ENCODE measurements at places on chromosomes 16 and 17.

DNA sequence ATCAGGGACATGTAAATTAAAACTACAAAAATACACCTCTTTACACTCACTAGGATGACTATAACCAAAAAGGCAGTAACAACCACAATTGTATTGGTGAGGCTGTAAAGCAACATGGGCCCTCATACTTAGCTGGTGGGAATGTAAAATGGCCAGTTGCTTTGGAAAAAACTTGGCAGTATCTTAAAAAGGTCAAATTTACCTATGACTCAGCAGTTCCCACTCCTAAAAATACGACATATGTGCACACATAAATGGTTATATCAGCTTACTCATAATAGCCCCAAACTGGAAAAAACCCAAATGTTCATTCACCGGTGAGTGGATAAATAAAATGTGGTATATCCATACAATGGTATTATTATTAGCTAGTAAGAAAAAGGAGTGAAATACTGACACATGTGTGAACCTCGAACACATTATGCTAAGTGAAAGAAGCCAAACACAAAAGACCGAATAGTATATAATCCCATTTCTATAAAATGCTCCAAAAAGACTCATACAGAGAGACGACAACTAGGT is 391.4 kb downstream of the NPIPA8 start:
- no peak for DNase-seq

- no peak for DNase-seq
Observed at GRCh38 chr16:47250983-47251382, 107.2 kb upstream of the NETO2 start.

DNA sequence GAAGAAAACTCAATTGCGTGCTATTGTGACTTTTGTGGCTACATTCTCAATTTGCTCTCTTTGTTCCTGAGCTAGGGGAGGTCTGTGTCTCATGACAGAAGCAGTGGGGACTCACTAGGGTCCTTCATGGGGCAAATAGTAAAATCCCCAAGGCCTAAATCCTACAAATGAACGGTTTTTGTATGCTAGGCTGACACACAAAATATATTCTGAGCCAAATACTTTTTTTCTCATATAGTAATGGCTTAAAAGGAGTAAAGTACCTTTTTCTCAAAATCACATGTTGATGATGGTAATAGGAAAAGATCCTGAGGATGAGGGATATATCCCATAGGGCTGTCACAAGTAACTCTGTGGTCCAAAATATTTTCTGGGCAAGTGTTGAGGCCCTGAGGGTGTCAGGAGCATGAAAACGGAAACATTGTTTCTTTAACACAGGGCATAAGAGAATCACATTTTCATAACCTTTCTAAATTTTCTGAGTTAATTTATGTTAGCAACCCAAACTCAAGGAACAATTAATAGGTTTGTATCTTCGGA is 77.5 kb upstream of the CNTNAP4 start:
- DNase-seq = no peak

- DNase-seq = no peak
Observed at GRCh38 chr17:31114956-31115555, 20.3 kb downstream of the NF1 start.

- DNase-seq = no peak
Observed at GRCh38 chr17:73934696-73935095, 268.8 kb upstream of the RPL38 start.

DNA sequence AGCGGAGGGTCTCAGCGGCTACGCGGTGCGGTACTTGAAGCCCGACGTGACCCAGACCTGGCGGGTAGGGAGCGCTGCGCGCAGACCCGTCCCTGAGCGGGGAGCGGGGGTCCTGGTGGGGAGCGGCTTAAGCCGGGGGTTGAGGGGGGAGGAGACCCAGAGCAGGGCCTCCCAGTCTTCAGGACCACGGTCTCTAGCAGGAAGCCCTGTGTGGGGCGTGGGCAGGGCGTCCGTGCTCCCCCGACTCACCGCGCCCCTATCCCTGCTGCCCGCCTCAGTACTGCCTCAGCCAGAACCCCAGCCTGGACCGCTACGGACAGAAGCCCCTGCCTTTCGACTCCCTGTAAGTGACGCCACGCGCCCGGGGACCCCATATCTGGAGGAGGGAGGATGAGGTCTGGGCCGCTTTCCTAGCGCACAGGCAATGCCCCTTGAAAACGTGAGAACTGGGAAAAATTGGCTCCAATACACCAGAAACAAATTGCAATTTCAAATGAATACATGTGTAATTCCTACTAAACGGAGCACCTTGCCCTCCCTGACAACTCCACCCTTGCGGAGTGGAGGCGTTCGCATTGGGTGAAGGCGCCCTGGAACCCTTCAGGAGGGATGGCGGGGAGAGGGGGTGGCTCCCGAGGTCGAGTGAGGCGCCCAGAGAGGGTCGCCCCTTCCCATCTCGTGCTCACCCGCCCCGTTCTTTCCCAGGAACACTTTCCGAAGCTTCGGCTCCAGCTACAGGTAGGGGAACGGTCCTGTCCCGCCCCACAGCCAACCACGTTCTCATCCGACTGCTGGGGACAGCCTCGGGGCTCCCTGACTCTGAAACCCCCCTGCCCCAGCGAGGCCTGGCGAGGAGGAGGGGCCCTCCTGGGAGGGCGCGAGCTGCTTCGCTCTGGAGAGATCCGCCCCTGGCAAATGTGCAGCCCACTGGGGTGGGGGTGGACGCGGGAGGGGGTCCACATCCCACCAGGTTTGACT is 14.6 kb upstream of the CNGB1 start:
- DNase-seq = no peak

DNA sequence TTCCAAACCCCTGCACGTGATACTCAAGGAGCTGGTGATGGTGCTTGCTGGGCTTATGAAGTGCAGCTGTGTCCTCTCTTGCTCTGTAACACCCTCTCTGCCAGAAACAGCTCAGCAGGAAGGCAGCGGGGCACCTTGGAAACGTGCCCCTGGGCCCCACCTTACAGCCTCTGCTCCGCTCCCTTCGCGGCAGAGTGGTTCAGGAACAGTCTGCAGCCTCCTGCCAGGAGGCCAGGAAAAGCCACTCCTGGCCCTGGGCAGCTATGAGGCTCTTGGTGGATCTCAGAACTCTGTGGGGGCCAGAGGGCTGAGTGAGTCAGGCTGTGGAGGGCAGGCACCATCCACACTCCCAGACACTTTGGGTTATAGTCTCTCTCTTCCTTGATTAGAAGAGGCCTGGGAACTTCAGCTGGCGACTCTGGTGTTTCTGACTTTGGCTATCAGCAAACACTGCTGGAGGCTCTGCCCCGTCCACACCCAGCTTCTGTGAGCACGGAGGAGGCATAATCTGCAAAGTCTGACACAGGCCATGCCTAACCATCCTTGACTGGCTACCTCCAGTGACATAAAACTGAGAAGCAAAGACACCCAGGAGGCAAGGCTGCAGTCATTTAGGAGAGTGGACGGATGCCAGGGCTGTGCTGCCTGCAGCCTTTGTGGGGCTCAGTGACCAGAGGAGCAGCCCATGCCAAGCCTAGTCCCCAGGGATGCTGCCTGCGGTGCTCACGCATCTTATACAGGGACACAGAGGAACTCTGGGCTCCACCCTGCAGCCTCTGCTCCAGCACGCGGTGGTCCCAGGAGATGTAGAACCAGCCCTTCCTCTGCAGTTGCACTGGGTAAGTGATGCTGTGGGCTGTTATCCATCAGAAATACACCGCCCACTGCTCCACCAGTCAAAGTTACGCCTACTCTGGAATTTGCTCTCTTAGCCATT is 65.3 kb downstream of the METRNL start:
- DNase-seq = no peak

GRCh38 chr16:85246473-85246872 is 134.2 kb upstream of the CIBAR2 start:
- no peak for DNase-seq

- DNase-seq = no peak
Observed at GRCh38 chr16:56237451-56237930, 46.2 kb downstream of the GNAO1 start.

GRCh38 chr17:81310949-81311550 is 15.9 kb upstream of the SLC38A10 start:
- DNase-seq = no peak

- DNase-seq = no peak
Observed at GRCh38 chr16:383326-384051, 1.7 kb upstream of the PGAP6 start.

DNA sequence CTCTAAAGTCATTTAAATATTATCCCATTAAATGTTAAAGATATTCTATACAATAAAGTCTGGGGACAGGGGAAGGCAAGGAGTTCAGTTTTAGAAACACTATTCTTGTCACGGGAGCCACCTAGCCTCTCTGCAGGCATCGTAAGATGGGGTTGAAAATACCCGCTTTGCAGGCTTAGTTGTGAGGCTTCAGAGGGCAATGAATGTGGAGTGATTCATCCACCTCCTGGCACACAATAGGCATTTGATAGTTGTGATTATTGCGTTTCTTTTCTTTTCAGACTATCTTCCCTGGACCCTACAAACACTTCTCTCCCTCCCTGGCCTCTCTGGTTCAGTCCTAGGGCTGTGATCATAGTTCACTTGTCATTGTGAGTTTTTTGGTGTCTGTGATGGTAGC is 19.6 kb downstream of the GLP2R start:
- DNase-seq = no peak

GRCh38 chr16:49581630-49582298 is 208.2 kb downstream of the C16orf78 start:
- DNase-seq = no peak

DNA sequence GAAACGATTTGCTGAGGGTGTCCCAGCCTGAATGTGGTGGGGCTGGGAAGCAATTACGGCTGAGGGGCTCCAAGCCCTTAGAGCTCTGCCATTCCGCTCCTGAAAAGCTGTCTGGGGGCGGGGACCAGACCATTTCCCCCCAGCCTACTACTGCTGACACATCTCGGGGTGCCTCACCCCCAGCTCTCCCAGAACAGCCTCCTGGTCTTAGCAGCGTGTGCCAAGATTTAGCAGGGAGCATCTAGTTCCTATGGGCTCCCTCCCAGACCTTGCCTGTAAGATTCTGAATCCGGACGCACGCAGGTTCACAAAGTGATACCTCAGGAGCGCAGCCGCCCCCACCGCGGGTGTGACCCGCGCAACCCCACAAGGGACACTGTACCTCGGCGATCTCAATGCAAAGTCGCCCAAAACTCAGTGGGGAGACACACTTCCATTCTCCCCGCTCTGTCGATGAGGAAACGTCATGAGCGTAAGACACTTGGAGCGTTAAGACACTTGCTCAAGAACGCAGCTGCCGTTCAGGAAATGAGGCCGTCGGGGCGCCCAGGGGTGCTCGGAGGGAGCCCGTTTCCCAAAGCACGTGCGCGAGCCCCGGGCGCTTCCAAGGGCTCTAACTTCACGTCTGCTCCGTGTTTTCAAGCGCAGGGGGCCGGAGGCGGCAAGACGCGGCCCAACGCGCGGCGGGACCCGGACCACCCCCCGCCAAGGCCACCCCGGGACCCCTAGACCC is 629 bp downstream of the GEMIN4 start:
- no peak for DNase-seq

- DNase-seq = no peak
Observed at GRCh38 chr17:4576729-4577322, 7.5 kb upstream of the SMTNL2 start.

GRCh38 chr16:30748634-30749445 is 615 bp downstream of the PHKG2 start:
- DNase-seq = no peak

GRCh38 chr16:17414421-17414820 is 56.3 kb downstream of the XYLT1 start:
- DNase-seq = no peak

- no peak for DNase-seq
Observed at GRCh38 chr17:77622647-77623046, 335.9 kb upstream of the TNRC6C start.

DNA sequence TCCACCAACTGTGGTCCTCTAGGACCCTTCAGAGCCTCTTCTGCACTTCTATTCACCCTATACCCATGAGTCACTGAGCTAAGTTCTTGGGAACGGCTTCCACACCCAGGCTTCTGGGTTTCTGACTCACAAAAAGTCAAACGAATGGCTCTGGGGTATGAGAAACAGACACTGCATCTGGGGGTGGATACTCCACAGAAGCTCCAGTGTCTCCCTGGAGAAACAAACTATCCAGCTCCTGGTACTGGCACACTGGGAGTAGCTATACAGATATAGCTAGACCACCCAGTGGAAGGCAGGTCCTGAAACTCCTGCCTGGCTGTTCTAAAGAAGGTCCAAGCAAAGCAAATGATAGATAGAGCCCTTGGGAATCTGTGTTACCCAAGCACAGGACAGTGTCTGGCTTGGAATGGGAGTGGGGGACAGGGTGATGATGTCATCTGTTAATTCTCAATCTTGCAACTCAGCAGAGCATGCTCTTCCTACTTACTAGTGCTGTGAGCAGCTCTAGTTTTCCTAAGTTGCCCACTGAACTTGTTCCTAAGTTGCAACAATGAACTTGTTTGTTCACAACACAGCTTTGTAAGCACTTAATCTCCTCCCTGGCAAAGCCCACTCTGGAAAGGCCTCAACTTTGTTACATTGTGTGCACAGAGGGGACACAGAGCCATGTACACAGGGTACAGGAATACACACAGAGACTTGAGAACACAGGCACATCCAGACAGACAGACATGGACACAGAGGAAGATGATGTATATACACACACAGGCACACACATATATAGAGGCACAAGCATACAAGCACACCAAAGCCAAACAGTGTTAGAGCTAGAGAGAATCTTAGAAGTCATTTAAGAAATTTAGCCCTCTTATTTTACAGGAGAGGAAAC is 6.7 kb downstream of the MMP28 start:
- no peak for DNase-seq

DNA sequence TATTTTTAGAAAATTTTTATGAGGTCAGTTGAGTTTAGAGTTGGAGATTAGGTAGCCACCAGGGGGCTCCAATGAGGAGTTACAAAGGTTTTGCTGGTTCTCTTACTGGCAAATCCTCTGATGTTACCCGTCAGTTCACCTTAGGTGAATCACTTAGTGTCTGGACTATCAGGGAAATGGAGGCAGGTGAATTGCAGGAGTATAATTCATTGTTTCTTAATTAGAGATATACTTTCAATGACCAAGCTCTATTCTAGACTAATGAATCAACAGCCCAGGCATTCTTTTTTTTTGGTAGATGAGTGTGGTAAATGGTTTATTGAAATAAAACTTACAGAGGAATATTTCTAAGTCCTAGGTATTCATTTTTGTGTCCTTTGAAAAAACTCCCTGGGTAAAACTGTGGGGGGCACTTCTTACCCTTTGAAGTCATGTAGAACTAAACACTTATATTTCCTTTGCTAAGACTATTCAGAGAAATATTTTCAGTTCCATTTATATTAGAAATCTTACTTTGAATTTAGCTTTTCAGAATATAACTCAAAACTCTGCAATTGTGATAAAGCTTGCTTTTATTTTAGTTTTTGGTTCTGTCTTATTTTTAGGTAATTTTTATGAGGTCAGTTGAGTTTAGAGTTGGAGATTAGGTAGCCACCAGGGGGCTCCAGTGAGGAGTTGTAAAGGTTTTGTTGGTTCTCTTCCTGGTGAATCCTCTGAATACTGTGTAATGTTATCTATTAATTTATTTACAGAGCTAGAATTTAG is 17.7 kb downstream of the PSMD11 start:
- DNase-seq = no peak

GRCh38 chr16:12300490-12300889 is 324.0 kb downstream of the SNX29 start:
- DNase-seq = no peak

DNA sequence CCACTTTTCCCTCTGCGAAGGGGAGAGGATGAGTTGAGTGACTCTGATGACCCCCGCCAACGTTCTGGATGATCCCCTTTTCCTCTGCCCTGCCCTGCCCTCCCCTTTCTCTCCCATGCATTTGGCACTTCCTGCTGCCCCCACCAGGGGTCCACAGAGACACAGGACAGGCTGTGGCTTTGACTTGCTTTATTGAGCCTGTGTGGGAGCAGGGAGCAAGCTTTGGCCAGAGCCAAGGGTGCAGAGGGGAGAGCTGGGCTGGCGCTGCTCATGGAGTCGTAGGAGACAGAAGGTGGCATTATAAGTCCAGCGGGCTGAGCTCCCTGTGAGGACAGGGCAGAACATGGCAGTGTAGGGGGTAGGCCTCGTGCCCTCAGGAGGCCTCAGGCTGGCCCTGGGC is 1.6 kb downstream of the PPY start:
- no peak for DNase-seq
